ENCODE measurements at places on chromosomes 13 and 19.
A peak's percentile ranks its signal among the peaks of the same experiment; 100 is the strongest.

- DNase-seq, result peak; percentile 45
These were observed 104.7 kb upstream of the KL start for GRCh38 chr13:32911506-32911905.

- no peak for DNase-seq
These were observed 2.6 kb downstream of the EPN1 start for GRCh38 chr19:55677572-55678028.

- peak; percentile 100 for DNase-seq
These were observed 614 bp upstream of the ZSCAN5A start for GRCh38 chr19:56315077-56315828.

- peak; percentile 96 for DNase-seq
These were observed 23.5 kb upstream of the USP12 start for GRCh38 chr13:27194895-27195764.

- DNase-seq, result no peak
These were observed 815 bp downstream of the MAP3K10 start for GRCh38 chr19:40191836-40192646.

DNA sequence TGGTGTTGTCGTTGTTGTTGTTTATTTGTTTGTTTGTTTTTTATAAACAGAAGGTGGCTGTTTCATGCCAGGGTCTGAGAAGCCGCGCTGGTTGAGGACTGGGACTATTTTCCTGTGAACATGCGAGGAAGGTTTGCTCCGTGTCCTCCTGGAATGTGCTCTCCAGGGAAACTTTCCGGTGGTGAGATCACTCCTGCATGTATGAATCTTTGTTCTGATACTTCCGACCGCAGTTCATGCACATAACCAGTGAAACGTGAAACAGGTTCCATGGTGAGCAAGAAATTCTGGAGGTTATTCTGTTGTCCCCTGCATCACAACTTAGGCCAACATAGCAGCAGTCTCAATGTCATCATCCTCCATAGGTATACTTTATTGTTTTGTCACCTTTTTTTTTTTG, 187.6 kb upstream of the ARGLU1 start:
- no peak for DNase-seq

DNA sequence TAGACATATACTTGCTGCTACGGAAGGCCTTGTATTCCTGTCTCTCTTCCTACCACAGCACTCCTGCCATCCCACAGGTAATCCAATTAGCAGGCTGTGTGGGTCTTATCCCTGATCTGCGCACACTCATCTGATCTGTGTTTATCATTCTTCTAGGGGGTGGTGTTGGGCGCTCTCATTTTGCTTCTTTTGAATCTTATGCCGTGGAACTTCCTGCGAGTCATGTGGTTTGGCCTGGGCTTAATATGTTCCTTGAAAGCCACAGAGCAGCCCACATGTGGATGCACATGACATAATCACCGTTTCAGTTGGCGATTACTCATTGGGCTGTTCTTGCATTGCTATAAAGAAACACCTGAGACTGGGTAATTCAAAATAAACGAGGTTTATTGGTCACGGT, 7.5 kb downstream of the RASA3 start:
- DNase-seq, result peak; percentile 83

DNA sequence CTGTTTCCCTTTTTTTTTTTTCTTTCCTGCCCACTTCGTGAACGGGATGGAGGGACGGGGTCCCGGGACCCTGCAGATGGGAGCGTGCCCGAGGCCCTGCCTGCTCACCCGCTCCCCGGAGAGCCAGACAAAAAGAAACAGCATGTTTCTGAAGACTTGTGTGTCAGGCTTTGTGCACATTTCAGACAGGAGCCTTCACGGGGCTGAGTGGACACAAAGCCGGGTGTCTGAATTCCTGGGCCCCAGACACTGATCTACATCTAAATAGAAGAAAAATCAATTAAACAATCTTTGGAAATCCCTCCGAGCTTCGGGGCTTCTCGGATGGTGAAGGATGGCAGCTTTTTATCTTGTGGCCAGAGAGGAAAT, 4.2 kb downstream of the PGPEP1 start:
- DNase-seq, result no peak

GRCh38 chr13:94706843-94707399, 5.4 kb downstream of the SOX21 start:
- DNase-seq, result no peak

DNA sequence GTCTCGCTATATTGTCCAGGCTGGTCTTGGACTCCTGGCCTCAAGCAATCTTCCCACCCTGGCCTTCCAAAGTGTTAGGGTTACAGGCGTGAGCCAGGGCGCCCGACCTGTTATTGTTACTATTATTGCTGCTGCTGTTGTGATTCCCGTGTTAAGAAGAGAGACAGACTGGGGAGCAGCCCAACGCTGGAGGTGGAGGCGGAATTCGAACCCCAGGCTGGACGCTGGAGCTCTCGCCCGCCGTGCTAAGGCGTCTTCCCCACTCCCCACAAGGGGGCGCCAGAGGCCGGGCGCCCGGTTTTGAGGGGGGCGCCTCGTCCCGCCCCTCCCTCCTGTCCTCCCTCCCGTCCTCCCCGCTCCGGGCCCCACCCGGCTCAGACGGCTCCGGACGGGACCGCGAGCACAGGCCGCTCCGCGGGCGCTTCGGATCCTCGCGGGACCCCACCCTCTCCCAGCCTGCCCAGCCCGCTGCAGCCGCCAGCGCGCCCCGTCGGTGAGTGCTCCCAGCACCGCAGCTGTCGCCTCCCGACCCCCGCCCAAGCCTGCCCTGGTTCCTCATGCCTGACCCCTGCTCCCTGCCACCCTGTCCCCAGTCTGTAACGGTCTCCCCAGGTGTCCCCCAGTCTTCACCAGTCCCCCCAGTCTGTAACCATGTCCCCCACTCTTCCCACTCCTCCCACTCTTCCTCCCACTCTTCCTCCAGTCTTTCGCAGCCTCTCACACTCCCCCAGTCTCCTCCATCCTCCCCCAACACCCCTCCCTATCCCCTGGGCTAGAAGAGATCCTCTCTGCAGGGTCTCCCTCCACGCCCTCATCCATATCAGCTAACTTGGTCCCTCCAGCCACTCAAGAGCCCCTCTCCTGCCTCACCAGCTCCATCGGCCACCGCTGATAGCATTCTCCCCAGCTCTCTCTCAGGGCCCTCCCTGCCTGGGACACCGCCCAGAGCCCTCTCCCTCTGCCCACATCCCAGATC, at the start of gene EHD2:
Gene EHD2, plus strand, starts transcription at position 377 of the 976 bp plus-strand sequence. CDS start 3,191 bp downstream, outside the sequence.
- peak; percentile 42 for DNase-seq

DNA sequence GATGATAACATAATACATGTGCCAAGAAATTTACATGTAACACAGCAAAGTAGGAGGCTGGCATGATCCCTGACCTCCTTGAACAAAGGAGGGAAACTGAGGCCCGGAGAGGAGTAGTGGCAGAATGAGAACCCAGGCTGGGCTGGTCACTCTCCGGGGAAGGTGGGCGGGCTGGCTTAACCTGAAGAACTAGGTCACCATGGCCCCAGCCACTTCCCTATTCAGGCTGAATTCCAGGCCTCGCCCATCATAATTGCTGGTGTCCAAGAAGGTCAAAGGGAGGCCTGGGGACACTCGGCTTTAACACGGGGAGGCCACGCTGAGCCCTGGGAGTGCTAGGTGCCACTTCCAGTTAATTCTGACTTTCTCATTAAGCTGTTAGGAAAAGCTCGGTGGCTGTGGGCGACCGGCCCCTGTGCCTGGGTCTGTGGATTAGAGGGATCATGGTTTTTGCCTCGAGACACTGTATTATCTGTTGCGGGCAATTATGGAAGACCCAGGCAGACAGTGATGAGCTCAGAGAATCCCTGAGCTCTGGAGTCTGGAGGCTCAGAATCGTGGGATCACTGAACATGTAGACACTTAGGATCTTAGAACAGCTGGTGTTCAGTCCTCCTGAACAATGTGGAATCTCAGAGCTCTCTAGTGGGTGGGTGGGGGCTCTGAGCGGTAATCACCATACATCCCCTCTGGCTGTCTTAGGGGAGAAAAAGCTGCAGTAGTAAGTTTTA, 5.0 kb upstream of the TINCR start:
- no peak for DNase-seq

DNA sequence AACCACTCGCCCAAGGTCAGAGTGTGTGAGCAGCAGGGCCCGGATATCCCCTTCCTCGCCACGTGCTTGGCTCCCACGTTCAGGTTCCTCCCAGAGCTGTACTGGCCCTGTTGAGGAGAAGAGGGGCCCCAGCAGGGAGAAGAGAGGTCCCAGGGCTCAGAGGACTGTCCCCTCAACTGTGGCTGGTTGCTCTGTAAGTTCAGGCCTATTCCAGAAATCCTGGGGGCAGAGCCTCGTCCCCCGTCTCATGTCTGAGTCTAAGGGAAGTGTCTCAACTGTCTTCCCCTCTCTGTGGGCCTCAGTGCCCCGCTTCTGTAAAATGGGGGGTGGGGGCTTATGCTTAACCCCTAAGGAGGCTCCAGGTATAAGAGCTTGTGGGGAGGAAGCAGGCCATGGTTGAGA, 3.9 kb downstream of the PPP5C start:
- no peak for DNase-seq

DNA sequence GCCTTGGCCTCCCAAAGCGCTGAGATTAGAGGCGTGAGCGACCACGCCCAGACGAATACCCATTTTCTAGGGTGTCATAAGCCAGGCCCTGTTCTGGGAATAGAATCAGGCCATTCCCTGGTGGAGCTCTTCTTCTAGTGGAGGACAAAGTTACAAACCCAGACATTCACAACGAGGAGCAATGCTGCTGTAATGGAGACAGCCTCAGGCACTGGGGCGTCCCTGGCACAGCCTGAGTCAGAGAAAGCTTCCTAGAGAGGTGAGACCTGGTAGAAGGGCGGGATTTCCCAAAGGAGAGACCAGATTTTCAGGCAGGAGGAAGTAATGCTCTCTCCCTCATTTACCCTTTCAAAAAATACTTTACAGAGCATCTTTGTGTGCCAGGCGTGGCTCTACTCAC, 12.7 kb downstream of the PRKCG start:
- DNase-seq, result no peak

DNA sequence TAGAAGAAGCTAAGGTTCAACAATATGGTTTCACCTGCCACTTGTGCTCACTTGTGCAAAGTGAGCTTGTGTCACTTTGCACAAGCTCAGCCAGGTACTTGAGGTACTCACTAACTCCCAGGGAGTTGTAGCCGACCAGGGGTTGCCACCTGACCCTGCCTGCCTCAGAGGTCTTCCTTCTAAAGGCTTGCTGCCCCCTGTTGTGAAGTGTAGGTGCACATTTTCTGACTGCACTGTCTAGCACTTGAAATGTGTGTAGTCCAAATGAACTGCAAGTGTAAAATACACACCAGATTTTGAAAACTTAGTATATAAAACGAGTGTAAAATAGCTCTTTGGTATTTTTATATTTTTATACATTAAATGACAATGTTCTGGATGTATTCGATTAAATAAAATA, 230.8 kb downstream of the DLEU7 start:
- no peak for DNase-seq

GRCh38 chr13:46181840-46182490, at the start of gene LCP1:
Gene LCP1, minus strand, starts transcription at chr13:46182177. Its CDS starts 22,515 bp downstream, at chr13:46159662.
- peak; percentile 60 for DNase-seq

DNA sequence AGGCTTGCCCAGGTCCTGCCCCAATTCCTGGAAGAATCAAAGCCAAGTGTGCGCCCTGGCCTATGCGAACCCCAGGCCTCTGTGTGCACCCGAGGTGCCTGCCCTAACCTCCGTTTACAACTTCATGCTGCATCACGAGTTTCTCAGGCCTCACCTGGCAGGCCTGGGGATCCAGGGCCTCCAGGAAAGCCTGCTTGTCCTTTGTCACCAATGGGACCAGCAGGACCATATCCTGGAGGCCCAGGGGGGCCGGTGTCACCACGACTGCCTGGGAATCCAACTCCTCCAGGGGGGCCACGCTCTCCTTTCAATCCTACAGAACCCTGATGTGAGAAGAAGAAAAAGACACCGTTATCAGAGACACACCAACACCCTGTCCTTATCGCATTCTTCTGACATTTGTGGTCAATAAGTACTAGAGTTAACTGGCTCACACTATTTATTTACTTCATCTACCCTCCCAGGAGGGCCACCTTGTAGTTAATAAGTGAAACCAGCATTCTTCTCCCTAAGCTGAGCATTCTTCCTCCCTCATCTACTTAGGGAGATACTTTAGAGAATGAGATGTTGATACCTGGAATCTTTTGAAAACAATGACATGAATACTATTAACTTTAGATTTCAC, 120.6 kb downstream of the COL4A1 start:
- DNase-seq, result no peak

DNA sequence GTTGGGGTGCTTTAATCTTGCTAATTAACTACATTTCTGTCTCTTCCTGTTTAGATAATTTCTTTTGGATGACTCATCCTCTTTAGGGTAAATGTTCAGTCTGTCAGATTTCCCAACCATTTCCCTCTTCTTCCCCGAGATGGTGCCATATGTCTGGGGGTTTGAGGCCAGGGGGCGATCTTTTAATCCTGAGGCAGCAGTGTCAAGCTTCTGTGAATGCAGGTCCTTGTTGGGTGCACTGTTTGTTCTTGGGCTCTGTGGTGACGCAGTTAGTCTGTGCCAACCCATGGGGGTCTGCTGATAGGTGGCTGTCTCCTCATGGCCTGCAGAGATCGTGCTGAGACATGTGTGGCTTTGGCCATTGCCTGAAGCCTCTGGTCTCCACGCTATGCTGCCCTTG, 420.4 kb downstream of the NDFIP2 start:
- peak; percentile 36 for DNase-seq

DNA sequence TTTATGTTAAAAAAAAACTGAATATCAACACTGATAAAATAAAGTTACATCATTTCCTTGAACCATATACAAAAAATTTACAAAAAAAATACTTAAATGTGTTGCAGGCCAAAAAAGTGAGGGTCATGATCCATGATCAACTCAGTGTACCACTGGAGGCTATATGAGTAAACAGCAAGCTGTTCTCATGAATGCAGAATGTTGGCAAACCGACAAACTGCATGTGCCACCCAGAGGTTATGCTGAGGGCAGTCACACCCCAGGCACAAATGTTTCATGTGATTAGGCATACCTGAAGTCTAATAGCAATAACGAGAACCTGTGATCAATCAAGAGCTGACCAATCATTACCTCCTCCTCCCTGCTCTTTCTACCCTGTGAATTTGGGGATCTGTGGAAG, 91.9 kb downstream of the ZNF431 start:
- no peak for DNase-seq

DNA sequence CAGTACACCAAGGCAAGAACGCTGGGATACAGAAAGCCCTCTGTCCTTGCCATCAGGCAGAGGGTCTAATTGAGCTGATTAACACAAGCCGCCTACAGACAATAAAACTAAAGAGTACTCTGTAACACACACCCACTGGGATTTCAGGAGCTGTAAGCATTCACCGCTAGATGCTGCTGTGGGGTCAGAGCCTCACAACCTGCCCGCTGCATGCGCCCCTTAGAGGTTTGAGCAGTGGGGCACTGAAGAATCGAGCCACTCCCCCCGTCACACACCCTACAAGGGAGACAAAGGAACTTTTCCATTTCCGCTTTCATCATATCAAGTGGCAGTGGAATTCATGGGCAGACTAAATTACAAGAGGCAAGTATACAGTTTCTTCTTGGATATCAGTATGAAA, 1080.6 kb downstream of the PCDH17 start:
- DNase-seq, result peak; percentile 0

- DNase-seq, result no peak
These were observed 704.2 kb upstream of the KLHL1 start for GRCh38 chr13:70812481-70812880.
